Stimulated activated CD4-positive, alpha-beta T cell treated with anti-CD3 and anti-CD28 coated beads, Interleukin-1b, Interleukin-23, amount 100 ng/mL, for 1 hour (primary cell): ENCODE measurements at places on chromosomes 13 and 19.

- DNase-seq: no peak
Measured at GRCh38 chr13:47896546-47896945, 104.5 kb downstream of the SUCLA2 start.

DNA sequence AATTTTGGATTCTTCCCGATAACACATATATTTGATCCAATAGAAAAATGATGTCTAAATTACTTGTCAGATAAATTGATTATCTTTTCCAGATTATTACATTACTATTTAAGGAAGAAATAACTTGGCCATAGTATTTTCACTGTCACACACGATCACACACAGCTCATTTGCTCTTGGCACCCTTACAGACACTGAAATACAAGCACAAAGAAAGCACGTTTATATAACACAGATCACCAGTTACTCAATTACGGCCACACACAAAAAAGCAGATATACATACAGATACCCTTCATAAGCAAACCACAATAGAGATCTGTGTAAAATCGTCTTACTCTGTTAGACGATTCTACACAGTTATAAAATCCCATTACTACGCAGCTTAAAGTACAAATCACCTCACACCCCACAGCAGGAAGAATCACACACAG is 716 bp upstream of the ZNF420 start:
- DNase-seq: no peak

GRCh38 chr19:53980539-53981375 is 10.7 kb upstream of the CACNG6 start:
- DNase-seq: no peak

- DNase-seq: no peak
Measured at GRCh38 chr13:108214441-108215271, 680 bp downstream of the LIG4 start.

DNA sequence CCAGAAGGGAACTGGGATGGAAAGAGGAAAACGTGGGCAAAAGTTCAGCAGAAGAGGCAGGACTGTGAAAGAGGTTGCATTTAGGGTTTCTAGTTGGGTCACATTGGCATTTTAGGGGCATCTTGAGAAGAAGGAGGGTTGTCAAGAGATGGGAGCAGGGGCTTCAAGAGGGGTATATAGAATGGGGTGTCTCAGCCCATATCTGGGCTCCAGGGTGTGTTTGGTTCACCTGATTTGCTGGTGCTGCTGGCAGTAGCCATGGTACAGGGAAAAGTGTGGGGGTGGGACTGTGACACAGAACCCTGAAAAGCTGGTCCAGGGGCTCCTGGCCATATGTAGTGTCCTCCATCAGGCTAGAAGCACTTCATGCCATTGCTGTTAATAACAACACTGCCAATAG is 22.5 kb downstream of the MAST3 start:
- DNase-seq: no peak
